Left lung (tissue), 14 donors: ENCODE measurements at places on chromosomes 4 and X. TPM values are rescaled to one million over a fixed set of nuclear protein-coding genes. Genes with fewer than 3 reads are reported as not detected.

TBX22 gene
- total RNA-seq, result not detected

SPATA4 gene
- total RNA-seq, result 0.84 TPM

MAGEA12 gene
- total RNA-seq, result not detected

GRCh38 chr4:12881945-12882584 lies 602.1 kb downstream of the RAB28 start:
- no peaks in the 10 kb centered on the region for H3K4me1 ChIP-seq
- no peaks in the 10 kb centered on the region for H3K36me3 ChIP-seq
- no peak overlapping the region for H3K4me3 ChIP-seq

DNA sequence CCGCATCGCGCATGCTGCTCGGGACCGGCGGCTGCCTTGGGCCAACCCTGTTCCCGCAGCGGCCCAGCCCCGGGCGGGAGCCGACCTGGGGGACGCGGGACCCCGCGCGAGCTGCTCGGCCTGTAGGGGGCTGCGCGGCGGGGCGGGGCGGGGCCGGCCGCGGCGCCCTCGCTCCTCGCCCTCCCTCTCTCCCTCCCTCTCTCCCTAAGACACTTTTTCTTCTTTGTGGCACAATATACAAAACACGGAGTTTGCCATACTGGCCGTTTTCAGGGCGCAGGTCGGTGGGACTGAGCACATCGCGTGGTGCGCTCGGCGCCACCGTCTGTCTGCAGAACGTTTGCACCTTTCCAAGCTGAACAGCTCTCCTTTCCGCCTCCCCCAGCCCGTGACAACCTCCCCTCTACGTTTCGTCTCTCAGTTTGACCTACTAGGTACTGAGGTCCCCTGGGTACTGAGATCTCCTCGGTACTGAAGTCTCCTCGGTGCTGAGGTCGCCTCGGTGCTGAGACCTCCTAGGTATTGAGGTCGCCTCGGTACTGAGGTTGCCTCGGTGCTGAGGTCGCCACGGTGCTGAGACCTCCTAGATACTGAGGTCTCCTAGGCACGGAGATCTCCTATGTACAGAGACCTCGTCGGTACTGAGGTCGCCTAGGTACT lies 261.1 kb upstream of the PLCXD1 start:
- no peaks in the 10 kb centered on the region for H3K36me3 ChIP-seq
- H3K27me3 ChIP-seq, result no peaks in the 10 kb centered on the region
- H3K4me1 ChIP-seq, result no peaks in the 10 kb centered on the region

GRCh38 chrX:39439906-39440798 lies 638.9 kb downstream of the MID1IP1 start:
- no peak for DNase-seq
- H3K4me1 ChIP-seq, result no peaks in the 10 kb centered on the region
- H3K4me3 ChIP-seq, result no peak overlapping the region
